CD4-positive, alpha-beta T cell treated with Interleukin-10 for 1 hour (primary cell): ENCODE measurements at places on chromosomes 3 and 15.

GRCh38 chr15:80010131-80010673 is 39.2 kb upstream of the BCL2A1 start:
- no peak for DNase-seq

DNA sequence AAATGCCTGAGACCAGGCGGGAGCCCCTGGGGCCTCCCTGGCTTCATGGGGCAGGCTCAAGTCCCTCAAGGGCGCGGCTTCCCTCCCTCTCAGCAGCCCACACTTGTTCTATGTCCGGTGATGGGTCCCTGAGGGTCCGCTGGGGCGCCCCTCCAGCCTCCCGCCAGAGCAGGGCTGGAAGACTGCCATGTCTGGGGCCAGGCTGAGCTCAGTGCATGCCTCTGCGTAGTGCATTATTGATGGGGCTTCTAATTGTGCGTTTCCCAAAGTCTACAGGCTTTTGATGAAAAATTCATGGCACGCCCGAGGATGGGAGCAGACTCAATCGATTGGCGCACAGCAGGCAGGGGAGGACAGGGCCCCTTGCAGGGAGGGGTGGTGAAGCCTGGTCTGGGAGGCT is 51.3 kb downstream of the CYP11A1 start:
- DNase-seq, result no peak

- DNase-seq, result no peak
These were observed 82.2 kb upstream of the EPHA3 start for GRCh38 chr3:89025185-89025584.

- DNase-seq, result no peak
These were observed 135.8 kb upstream of the ABHD17C start for GRCh38 chr15:80559320-80559693.

DNA sequence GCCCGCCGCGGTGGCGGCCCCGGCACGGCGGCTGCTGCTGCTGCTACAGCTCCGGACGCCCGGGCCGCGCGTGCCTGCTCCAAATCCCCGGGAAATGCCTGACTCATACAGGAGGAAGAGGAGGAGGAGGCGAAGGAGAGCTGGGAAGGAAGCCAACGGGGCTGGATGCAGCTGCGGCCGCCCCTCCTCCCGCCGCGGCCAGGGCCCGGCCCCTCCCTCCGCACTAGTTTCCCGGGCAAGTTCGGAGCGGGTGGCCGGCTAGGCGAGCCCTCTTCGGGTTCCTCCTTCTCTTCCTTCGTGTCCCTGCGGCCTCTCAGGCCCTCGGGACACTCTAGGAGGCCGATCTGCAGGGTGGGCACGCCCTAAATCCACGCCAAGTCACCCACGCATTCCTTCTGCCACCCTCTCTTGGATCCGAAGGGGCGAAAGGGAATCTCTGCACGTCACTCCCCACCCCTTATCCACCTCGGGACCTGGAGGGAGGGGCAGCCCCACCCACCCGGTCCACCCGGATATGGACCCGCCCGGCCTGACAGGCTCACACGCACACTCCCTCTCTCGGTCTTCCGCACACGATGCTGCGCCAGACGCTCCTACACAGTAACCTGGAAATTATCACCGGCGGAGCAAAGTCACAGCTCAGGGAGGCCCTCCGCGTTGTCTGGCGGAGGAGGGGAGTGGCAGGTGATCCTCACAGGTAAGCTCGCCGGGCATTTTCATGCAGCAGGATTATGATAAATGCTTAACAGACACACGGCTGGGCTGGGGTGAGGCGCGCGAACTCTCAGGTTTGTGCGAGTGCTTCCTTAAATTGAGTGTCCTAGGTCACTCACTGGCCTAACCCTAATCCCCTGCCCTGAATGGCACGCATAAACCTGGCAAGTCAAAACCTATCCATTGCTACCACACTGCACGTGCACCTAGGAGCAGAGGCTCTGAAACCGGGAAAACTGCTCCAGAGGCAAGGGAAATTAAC is at the start of the genes OSBPL10 and ZNF860:
Gene OSBPL10 (minus strand): TSS at position 57 of the 976 bp plus-strand sequence. CDS start 83 bp downstream, outside the sequence.
Gene ZNF860 (plus strand): TSS at position 545 of the 976 bp plus-strand sequence. CDS start 7,330 bp downstream, outside the sequence.
- peak; percentile 2 for DNase-seq
